Endothelial cell of umbilical vein (primary cell): ENCODE measurements at places on chromosomes 5 and 9. TPM values are rescaled to one million over a fixed set of nuclear protein-coding genes. Genes with fewer than 3 reads are reported as not detected.

IFNA21 gene
- total RNA-seq, result not detected in 2 replicates

LCN15 gene
- total RNA-seq, result not detected in 2 replicates

PTAR1 gene
- total RNA-seq, result 41.5 and 46.8 TPM in 2 replicates

PCDHGA5 gene
- 0.78 and 0.93 TPM in 2 replicates for total RNA-seq

FAXDC2 gene
- total RNA-seq, result 5.8 and 8.3 TPM in 2 replicates
